ENCODE measurements at places on chromosomes 3 and 15.

DNA sequence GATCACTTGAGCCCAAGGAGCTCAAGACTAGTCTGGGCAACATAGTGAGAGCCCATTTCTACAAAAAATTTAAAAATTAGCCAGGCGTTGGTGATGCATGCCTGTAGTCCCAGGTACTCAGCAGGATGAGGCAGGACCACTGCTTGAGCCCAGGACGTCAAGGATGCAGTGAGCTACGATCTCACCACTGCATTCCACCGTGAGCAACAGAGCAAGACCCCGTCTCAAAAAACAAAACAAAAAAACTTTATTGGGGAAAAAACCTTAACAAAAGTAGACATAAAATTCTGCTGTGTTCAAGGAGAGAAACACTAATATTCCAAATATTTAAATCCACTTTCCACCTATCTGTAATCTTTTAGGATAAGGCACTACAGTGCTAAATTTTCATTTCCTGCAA lies 20.8 kb downstream of the SETD2 start:
- DNase-seq, result no peak

DNA sequence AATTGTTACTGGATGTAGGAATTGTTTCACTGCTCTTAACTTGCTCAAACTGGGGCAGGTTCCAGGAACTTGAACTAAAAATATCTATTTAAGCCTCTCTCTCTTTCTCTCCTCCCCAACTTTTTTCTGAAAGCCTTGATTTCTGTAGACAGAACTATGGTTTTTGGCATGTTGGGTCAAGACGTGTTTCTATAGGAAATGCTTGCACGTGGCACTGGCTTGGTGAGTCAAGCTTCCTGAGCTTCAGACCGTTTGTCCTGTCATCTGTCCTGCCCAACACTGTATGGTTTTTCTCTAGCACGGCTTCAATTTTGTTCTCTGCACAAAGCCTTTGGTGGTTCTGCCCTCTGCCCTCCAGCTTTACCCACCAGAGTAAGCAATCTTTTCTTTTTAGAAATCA lies 13.5 kb downstream of the EAF1 start:
- DNase-seq, result no peak

GRCh38 chr3:150083655-150084042 lies 113.0 kb upstream of the PFN2 start:
- peak; percentile 75 for DNase-seq

GRCh38 chr15:26391567-26392194 lies 381.2 kb downstream of the GABRB3 start:
- no peak for DNase-seq

- DNase-seq, result no peak
Observed at GRCh38 chr3:74535281-74535680, 79.2 kb downstream of the CNTN3 start.

DNA sequence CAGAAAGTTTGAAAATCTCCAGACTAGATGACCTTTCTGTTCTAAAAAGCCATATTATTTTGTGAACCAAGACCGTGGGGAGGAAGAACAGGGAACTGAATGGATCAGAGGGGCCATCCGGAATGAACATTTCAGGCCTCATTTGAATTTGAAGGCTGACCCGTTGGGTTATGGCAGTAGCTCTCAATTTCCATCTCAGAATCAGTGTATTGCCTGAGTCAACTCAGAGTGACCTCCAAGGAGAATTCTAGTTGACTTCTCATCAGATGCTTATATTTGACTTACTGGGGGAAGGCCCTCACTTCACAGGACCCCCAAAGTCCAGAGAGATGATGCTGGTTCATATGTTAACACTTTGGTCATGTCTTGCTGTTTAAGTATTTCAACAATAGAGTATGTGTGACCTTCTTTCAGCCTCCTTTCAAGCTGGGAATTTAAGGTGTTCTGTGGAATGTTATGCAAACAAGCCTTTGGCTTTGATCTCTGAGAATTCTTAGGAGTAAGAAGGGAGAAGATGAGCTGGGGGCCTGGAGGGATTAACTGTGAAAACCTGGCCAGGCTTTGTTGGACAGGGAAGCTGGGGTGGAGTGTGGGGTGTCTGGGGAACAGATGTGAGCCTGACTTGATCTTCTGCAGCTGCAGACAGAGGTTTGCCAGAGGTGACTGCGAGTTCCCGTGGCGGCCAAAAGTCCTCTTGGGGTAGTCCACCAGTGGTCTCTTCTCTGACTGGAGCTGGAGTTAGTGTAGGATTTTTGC lies 111.2 kb upstream of the RGMA start:
- peak; percentile 42 for DNase-seq

GRCh38 chr3:100606894-100607512 lies 2.4 kb upstream of the ADGRG7 start:
- no peak for DNase-seq

DNA sequence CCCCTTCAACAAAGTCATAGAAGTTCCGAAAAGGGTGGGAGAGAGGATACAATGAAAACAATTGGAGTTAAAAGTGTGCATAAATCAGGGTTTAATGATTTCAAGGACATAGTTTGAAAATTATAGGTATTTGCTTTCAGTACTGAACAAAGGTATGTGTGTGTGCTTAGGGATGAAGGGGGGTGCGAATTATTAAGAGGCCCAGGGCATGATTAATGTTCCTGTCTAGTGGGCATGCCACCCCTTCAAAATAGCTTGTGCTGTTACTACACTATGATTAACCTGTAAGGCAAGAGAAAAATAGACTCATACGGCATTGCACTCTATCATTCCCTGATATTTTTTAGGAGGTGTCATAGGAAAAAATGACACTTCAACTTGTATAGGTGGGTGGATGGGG lies 731.6 kb downstream of the NAALADL2 start:
- no peak for DNase-seq

- no peak for DNase-seq
Observed at GRCh38 chr3:195159117-195159813, 111.7 kb downstream of the XXYLT1 start.

DNA sequence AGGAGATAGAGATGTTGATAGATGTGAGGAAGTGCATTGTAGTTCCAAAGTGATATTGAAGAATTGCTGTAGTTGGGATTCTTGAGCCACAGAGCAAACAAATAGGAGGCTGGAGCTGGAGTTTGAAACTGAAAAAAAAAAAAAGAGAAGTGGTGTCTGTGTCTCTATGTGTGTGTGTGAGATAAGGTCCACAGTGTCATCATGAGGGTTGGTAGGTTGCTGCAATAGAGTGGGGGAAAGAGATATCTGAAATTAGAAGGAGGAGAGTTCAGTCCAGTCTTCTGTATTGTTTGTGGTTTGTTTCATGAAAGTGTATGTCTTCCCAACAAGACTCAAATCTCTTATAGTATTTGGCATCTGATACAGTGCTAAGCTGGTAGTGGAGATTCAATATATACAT lies 37.3 kb upstream of the CACNA1D start:
- DNase-seq, result no peak

- DNase-seq, result no peak
Observed at GRCh38 chr3:126573492-126574117, 14.9 kb upstream of the C3orf22 start.

DNA sequence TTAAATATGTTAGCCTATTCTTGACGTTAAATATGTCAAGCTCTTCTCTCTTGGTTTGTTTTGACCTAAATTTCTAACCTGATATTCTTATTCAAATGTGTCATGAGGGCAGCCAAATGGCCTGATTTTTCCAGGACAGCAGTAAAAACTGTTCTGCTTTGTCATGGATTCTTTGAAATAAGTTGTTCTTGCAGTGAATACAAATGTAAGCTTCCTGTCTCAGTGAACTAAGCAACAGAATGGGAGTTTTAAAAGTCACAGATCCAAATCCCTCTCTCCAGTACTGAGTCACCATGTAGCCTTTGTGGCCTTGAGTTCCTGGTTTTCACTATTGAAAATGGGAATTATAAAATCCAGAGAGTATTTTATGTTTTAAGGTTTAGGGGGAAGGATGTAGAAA lies 301.8 kb downstream of the NLGN1 start:
- DNase-seq, result no peak

DNA sequence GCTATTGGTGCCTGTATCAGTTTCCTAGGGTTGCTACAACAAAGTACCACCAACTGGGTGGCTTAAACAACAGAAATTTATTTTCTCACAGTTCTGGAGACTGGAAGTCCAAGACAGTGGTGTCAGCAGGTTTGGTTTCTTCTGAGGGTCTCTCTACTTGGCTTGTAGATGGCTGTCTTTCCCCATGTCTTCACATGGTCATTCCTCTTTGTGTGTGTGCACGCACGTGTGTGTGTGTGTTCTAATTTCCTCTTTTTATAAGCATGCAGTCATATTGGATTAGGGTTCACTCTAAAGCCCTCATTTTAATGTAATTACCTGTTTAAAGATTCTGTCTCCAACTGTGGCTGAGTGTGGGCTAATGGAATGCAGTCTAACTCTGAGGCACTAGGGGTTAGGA lies 182.5 kb downstream of the SPATA16 start:
- no peak for DNase-seq

GRCh38 chr3:174815750-174816149 lies 43.4 kb upstream of the NAALADL2 start:
- DNase-seq, result no peak

DNA sequence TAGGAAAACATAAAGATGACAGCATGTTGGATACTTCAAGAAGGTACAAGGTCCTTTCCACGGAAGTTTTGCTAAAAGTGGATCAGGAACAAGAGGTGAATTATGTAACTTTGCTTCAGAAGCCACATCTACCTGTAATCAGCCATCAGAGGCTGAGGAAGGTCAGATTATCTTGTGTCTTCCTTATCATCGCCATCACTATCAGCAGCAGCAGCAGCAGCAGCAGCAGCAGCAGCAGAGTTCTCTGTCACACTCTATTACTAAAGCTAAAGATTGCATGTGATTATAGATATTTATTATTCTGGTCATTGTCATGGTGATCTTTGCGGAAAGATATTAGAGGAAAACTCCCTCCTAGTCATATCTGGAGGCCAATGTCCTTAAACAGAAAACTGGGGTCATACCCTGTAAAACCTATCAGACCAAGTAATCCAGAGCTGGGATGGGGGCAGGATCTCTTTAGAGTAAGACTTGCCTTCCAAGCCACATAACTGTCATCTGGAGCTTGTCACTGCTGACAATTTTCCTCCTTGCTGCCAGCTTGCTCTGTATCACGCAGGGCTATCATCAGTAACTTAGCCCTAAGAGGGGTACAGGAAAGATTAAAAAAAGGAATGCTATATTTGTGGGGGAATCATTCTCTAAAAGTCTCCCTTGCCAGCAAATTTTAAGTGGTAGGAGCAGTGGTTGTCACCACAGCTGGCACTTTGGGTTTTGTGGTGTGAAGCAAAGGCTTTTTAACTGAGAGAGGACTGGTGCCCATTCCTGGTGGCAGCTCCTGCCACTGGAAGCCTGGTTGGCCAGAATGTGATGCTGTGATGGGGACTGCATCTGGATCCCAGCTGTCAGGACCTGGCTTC lies 130.9 kb upstream of the RASGRP1 start:
- no peak for DNase-seq

GRCh38 chr15:80605591-80606150 lies 89.4 kb upstream of the ABHD17C start:
- DNase-seq, result no peak

DNA sequence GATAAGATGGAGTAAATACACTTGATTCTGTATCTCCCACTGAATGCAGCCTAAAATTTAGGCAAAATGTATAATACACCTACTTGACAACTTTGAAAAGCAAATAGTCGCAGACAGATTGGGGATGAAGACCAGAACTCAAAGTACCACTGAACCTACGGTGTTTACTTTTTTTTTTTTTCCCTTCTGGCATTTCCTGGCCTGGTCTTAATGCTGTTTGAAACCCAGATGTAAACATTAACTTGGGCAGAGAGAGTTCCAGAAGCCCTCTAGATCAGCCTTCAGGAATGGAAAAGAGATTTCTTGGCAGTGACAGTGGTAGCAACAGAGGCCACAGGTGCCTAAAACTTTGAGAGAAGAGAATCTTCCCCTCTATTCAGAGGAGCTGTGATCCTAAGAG lies 27.8 kb downstream of the ALPK3 start:
- no peak for DNase-seq

GRCh38 chr3:87436781-87437543 lies 160.6 kb upstream of the POU1F1 start:
- no peak for DNase-seq

- no peak for DNase-seq
Observed at GRCh38 chr3:72144773-72145505, 360.0 kb upstream of the PROK2 start.

GRCh38 chr3:119825820-119826219 lies 43.9 kb downstream of the NR1I2 start:
- no peak for DNase-seq

DNA sequence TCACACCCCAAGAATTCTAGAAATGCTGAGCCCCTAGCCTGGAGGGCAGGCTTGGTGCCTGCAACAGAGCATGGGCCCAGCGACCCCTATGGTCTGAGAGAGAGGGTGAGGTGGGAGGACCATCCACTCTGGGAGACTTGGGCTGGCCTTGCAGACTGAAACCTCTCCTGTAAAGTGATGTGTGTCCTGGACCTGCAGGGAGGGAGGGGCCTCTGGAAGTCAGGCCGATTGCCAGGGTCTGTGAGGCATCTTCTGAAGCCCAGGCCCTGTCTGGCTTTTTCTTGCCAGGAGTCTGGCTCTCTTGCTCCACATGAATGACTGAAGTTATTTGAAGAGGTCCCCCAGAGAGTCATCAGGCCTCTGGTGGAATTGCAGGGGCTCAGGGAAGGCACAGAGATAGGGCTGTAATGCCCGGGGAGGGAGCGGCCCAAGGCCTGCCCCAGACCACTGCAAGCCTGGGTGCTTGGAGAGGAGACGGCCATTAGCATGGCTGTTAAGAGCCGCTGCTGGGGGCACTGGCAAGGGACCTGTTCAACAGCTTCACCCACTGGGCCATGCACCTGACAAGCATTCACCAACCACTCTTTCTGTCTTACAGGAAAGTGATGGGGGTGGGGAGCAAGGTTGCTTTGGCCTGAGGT lies 56.0 kb upstream of the CHRNA7 start:
- DNase-seq, result no peak

GRCh38 chr3:129505341-129505740 lies 23.1 kb upstream of the RHO start:
- DNase-seq, result no peak

DNA sequence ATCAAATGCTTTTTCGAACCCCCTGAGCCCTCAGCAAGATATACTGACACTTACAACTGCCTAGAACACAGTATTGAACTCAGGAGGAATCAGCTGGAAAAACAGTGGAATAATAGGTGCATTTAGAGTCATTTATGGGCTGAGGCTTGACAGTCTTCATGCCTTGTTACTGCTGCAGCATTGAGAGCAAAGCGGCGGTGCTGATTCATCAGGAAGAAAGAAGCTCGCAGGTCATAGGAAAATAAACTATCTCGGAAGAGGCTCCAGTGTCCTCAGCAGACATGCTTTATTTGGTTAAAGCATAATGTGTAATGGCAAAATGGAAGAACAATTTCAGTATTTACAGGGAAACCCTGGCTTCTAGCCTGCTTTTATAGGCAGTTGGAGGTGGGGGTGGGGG lies 30.1 kb upstream of the NEO1 start:
- DNase-seq, result no peak
